NCI-H1105 treated with DMSO at 0.1 percent for 48 hours (cell line): ENCODE measurements at places on chromosomes 3 and 15.

GRCh38 chr3:38500688-38501417, 4.7 kb downstream of the EXOG start:
- no peak for DNase-seq

DNA sequence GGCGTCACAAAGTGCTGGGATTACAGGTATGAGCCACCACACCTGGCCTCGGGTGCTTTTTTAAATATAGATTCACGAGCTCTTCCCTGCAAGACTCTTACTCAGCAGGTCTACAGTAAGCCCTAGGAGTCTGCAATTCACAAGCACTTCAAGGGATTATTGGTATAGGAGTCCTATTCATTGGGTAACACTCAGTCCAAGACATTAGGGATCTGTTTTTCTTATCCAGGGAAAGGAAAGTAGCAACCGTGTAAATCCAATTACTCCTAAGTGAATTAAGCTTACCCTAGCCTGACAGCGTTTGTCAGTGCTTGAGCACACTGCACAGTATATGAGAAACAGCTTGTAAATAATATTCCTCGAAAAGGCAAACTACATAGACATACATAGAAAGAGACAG, 109.9 kb downstream of the SENP2 start:
- DNase-seq, result no peak

- DNase-seq, result peak; percentile 8
Measured at GRCh38 chr15:64096668-64097384, 1.0 kb downstream of the SNX1 start.

GRCh38 chr3:4959180-4959579, 20.1 kb upstream of the BHLHE40 start:
- DNase-seq, result no peak

DNA sequence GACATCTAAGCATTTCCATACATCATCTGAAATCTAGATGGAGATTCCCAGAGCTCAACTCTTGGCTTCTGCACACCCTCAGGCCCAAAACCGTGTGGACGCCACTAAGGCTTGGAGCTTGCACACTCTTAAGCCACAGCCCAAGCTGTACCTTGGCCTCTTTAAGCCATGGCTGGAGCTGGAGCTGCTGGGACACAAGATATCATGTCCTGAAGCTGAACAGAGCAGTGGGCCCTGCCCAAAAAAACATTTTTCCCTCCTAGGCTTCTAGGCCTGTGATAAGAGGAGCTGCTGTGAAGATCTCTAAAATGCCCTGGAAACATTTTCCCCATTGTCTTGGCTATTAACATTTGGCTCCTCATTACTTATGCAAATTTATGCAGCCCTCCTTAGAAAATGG, 188.7 kb upstream of the MBNL1 start:
- no peak for DNase-seq

- no peak for DNase-seq
Measured at GRCh38 chr3:119323723-119324085, 29.5 kb downstream of the ARHGAP31 start.

- no peak for DNase-seq
Measured at GRCh38 chr3:133872161-133872560, 23.5 kb downstream of the RAB6B start.

GRCh38 chr15:74891469-74891868, 1.6 kb downstream of the MPI start:
- no peak for DNase-seq

GRCh38 chr3:8650583-8651416, 6.2 kb upstream of the SSUH2 start:
- DNase-seq, result no peak

- no peak for DNase-seq
Measured at GRCh38 chr3:127137757-127138536, 55.0 kb upstream of the PRR23E start.

GRCh38 chr15:28921336-28921735, 35.6 kb downstream of the APBA2 start:
- no peak for DNase-seq

DNA sequence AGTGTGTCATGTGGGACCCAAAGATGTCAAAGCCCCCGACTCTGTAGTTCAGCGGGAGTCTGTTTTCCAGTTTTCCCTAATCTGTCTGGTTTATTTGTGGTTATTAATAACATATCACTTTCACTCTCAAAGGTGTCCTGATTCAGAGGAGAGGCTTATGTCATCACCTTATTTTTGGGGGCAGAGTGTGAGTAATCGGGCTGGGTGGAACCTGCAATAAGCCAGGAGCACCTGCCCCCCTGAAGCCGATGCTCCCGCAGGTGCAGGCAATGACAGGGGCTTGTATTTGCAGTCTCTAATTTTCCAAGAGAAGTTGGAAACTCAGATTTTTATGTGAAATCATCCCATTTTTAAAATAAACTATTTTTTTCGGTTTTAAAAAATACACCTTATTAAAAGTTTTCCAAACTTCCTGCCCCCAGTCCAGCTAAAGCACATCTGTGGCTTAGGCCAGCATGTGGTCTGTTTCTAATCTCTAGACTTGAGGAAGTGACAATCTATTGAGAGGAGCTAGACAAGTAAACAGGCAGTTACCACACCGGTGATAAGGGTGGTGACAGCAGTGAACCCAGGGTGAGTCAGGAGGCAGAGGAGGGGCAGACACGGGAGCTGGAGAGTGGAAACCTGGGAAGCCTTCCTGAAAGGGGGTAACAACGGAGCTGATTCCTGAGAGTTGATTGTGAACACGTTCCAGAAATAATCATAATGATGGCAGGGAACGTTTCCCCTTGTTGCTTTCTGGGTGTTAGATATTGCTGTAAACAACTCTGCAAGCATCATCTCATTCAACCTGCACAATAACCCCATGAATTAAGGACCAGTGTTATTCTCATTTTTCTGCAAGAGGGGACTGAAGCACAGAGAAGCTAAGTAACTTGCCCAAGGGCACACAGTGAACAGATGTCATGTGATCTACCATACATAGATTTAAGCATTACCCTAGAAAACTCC, 37.2 kb downstream of the BHLHE40 start:
- no peak for DNase-seq

DNA sequence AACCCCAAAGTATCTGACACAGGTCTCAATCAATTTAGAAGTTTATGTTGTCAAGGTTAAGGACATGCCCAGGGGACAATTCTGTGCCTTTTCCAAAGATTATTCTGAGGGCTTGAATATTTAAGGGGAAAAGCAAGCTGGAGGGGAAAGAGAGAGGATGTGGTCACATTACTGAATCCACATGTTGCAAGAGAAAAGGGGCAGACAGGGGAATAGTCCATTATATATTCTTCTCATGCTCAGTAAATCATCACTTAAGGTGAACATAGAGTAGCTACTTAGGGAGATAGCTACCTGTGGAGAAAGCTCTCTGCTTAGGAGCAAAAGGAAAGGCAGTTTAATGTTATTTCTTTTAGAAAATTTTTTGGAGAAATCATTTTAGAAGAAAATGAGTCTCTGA, 751.6 kb downstream of the SI start:
- no peak for DNase-seq

DNA sequence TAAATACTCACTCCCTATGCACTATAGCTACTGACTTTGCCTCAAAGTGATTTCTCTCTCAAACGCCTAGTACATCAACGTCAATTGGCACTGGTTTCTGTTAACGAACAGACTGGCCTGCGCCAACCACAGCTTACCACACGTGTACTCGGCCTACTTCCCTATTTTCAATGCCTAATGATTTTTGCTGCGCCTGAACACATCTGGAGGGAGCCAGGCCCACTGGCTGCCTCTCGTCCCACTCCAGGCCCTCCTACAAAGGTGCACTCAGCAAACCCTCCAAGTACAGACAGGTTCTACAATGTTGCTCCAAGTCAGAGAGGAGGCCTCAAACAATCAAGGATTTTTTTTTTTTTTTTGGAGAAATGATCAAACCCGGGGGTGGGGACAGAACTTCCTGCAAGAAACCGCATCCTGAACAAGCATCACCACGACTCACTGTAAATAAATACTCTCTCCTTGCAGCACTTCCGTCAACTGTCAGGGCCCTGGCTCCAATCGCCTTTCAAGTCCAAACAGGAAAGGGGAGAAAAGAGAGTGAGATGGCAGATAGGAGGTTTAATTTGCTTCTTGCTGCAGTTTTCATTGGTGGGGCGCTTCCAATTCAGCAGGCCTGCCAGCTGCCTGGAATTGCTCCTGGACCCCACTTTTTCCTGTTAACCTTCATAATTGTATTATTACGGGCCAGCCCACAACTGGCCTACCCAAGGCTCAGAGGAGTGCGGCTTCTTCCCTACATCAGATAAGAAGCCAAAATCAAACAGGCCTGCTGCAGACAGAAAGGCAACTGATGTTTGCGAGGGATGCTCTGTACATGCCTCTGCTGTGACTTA, 139.3 kb downstream of the FOXP1 start:
- no peak for DNase-seq

GRCh38 chr3:186042036-186042435, 66.9 kb downstream of the ETV5 start:
- no peak for DNase-seq

DNA sequence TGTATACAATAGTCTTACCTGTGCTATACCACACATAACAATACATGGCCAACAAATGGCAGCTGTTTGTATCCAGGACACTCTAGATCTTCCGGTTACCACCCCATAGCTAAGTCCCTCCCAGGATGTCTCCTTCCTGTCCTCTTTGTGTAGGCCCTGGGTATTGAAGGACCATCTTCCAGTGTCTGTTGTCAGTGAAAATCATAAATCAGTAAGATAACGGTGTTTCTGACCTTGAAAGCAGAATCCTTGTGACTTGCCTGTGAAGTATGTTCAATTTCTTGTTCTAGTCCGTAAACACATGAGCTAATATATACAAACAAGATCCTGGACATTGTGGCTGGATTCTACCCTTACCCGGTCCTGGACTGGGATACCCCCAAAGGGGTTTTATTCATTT, 462.8 kb downstream of the NTRK3 start:
- no peak for DNase-seq

- DNase-seq, result no peak
Measured at GRCh38 chr3:18246336-18247060, 178.6 kb downstream of the SATB1 start.

DNA sequence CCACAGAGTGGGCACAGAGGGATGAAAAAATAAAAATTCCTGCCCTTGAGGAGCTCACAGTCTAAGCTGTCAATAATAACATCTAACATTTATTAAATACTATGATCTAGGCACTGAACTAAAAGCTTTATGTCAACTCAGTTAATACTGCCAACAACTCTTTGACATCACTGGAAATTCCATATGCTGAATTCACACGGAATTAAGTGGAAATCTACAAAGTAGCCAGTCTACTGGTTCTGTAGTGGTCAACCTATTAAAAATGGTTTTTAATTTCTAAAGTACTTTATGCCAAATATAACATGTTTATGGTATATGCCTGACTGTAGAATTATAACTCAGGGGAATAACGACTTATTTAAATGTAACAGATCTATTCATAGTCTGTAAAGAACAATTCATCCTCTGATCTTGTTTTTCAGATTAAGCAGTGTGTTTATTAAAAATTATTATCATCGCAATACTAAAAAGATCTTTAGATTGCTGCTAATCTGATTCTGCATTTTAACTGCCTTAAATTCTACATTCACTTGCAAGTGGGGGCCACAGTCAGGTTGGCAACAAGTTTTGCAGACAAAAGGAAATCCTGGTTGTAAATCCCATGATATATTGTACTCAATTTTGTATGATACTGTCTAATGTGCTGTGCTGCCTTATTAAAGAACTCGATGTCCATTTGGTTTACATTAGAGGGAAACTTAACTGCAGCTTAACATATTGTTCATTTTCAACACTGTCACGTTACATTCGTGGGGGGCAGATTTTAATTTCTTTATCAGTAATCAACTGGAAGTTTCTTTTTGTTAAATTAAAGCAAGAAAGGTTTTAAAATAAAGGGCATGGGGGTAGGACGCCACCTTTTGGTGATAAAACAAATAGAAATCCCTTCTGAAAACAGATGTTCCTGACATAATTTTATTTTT, 2.6 kb upstream of the FOXP1 start:
- DNase-seq, result peak; percentile 15

- peak; percentile 10 for DNase-seq
Measured at GRCh38 chr3:28726840-28727239, 378.2 kb upstream of the AZI2 start.

DNA sequence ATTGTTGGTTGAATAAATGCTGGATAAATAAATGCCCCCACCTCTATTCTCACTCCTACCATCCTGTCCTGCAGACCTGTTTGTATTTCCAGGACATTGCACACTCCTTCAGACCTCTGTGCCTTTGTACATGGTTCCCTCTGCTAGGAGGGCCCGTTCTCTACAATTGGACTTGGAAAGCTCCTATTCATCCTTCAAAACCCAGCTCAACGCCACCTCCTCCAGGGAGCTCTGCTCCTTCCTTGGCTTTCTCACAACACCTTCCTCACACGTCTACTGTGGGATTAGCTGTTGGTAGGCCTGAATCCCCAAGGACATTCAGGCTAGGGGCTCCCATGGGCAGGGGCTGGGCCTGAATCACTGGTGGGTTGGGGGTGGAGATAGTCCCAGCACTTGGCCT, 78.7 kb upstream of the SEC13 start:
- no peak for DNase-seq

DNA sequence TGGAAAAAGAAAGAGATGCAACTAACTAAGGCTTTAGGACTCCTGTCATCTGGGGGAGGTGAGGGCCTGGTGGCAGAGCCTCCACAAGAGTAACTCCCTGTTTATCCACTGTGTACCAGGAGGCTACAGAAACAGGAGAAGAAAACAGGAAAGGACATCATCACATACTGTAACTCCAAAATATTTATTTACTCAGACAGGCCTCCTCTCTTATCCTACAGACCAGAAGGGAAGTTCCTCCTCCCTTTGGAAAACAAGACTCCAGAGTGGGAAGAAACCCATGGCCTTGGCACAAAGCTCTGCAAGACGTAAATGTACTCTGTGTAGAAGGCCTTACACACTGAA, 40.1 kb upstream of the AKAP13 start:
- DNase-seq, result no peak

- no peak for DNase-seq
Measured at GRCh38 chr3:53704363-53704725, 141.9 kb downstream of the CHDH start.

DNA sequence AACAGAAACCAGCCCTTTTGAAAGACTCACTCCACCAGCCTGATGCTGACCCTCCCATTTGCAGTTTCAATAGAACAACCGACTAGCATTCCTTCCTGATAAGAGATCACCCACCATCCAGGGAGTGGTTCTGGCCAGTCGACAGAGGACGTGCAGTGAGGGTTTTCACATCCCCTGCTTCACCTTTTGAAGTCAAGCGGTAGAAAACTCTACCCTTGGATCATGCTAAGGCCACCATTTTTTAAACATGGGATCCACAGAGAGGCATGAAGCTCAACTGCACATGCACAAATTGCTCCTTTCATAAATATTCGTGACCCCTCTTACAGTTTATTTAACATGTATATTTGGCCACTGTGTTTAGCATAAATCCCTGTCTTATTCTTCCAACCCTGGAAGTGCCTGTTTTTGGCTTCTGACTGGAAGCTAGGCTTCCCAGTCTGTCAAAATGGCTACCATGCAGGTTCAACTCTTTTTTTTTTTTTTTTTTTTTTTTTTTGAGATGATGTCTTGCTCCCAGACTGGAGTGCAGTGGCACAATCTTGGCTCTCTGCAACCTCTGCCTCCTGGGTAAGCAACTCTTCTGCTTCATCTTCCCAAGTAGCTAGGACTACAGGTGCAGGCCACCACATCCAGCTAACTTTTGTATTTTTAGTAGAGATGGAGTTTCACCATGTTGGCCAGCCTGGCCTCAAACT, 1.0 kb upstream of the THUMPD3 start:
- DNase-seq, result no peak

GRCh38 chr3:177220136-177220974, 23.1 kb upstream of the TBL1XR1 start:
- no peak for DNase-seq

GRCh38 chr15:92877416-92877815, 22.7 kb upstream of the CHD2 start:
- no peak for DNase-seq
